ENCODE measurements at places on chromosomes 6 and 20.

- DNase-seq: no peak
Measured at GRCh38 chr6:169342710-169343109, 89.1 kb upstream of the THBS2 start.

GRCh38 chr6:6696867-6697531, 108.5 kb downstream of the LY86 start:
- peak; percentile 75 for DNase-seq

GRCh38 chr20:37244572-37244957, 17.0 kb downstream of the GHRH start:
- DNase-seq: no peak

DNA sequence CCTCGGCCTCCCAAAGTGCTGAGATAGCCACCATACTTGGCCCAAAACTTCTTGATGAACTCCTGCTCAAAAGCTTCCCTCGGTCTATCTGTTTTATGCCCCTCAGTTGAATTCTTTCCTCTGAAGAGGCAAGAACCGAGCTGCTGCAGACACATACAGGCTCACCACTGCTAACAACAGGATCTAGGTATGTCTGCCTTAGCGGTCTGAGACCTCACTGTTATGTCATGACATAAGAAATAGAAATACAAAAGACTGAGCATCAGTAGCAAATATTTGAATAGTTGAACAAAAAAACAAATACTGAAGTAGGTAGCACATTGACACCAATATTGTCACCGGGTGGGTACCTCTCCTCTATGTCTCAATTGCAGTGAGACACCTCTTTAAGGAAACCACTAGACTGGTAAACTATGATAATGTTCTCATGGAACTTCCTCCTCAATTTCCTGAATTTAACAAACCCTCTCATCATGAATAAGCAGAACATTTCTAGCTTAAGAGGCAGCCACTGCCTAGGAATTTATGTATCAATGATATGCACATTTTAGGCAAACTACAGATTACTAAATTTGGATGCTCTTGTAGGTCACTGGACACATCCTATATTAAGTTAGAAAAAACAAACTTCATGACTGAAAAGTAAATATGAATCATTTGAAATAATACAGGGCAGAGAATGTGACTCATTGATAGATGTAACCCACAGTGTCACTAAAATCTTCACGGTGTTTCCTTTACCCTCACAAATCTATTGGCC, 9.4 kb upstream of the STXBP5 start:
- DNase-seq: no peak

DNA sequence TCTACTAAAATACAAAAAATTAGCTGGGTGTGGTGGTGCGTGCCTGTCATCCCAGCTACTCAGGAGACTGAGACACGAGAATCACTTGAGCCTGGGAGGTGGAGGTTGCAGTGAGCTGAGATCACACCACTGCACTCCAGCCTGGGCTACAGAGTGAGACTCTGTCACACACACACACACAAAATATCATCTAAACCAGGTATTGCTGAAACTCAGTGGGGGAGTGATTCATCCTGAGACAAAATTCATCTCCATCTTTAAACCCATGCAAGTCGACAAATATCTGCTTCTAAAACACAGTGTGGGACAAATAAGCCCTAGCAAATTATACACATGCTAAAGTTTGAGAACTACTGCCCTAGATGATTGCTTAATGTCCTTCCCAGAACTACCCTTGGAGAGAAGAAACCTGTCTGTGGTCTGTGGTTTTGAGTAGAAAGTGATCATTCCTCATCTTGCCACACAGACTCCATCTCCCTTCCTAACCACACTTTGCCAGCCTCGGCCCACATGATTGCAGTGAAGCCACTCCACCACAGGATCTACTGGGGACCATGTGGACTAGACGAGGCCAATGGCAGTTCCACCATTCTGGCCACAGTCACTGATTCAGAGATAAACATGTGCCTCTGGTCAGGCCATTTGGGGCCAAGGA, 130.3 kb downstream of the OPRM1 start:
- no peak for DNase-seq

- DNase-seq: no peak
Measured at GRCh38 chr6:101150226-101150625, 243.3 kb upstream of the GRIK2 start.

GRCh38 chr20:12173347-12174012, 255.8 kb downstream of the BTBD3 start:
- no peak for DNase-seq

GRCh38 chr6:43394982-43395381, 25.5 kb upstream of the ZNF318 start:
- no peak for DNase-seq

DNA sequence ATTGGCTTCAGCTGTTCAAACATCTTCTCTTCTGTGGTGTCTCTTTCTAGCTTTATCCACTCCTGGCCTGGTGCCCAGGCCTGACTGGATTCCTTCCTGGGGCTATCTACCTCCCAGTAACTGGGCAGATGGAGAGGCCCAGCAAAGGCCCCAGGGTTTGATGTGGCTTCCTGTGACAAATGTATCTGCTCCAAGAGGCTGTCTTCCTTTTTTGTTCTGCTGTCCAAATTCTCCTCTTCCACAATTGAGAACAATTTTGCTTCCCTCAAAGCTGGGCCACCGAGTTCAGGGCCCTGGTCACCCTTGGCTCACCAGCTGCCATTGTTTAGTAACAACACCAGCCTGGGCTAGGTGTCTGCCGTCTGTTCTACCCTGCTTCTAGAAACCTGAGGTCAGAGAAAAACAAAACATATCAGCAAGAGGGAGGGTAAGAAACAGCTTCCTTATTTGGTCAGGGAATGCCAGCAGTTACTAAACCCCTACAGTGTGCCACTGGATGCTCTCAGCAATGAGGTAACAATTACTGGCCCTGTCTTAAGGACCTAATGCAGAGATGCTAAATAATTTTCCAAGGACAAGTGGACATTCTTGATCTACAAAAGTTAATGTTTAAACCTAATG, 3.9 kb downstream of the ZFP57 start:
- no peak for DNase-seq

- DNase-seq: no peak
Measured at GRCh38 chr6:72946774-72947173, 278.5 kb downstream of the KHDC1L start.

DNA sequence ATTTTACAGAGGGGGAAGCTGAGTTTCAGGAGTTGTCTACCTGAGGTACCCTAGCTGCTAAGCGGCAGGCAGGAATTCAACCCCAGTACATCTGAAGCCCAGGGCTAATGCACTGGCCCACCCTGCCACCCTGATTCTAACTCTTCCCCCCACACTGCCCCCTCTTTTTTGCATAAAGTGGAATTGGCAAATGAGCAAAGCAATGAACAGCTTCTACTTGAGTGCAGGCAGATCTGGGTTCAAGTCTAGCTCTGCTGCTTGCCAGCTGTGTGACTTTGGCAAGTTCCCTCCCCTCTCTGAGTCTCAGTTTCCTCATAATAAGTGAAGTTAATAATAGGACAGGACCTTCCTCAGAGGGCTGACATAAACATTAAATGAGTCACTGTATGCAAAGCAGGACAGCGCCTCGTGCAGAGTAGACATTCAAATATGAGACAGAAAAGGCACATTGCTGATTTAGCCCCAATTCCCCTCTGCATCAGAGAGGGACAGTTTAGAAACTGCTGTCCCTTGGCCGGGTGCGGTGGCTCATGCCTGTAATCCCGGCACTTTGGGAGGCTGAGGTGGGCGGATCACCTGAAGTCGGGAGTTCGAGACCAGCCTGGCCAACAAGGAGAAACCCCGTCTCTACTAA, 4.7 kb downstream of the ADA start:
- DNase-seq: no peak

DNA sequence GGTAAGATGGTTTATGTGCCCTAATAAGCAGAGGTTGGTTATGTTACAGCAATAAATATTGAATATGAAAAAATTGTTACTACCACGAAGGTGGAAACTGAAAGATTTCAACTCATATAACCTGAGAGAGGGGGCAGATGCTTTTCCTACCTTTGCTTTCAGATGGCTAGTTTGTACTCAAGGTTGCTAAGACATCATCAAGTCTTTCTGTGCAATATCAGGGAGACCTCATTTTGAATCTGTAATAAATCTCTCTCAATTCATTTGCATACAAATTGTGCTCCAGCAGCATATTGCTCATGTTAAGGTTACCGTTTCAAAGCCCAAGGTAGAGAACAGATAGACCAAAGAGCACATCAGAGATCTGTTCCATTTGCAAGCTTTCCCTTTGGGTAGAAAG, 220.4 kb downstream of the KHDC1L start:
- no peak for DNase-seq

- no peak for DNase-seq
Measured at GRCh38 chr6:160051390-160051789, 70.2 kb upstream of the SLC22A1 start.

GRCh38 chr20:11124849-11125505, 451.2 kb upstream of the JAG1 start:
- no peak for DNase-seq

GRCh38 chr6:12865117-12865516, 148.6 kb downstream of the PHACTR1 start:
- DNase-seq: no peak

DNA sequence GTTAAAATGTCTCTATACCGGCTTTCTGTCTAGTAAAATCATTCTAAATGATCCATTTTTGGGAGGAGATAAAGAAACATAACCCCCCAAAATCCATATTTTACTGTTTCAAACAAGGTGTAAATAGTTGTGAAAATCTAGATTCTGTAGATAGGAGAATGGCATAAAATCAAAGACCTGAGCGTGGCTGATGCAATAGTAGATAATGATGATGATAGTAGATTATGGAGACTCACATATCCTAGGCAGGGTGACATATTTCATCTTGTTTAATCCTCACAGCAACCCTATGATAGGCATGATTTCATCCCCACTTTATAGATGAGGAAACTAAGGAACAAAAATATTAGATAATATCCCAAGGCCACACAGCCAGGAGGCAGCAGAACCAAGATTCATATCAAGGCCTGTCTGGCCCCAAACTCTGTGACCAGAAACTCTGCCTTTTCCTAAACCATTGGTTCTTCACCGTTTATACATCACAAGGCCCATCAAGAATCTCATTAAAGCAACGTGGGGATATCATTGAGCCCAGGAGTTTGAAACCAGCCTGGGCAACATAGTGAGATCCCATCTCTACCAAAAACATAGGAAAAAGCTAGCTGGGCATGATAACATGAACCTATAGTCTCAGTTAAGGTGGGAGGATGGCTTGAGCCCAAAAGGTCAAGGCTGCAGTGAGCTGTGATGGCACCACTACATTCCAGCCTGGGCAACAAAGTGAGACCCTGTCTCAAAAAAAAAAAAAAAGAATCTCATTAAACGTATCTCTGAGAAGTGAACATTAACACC, 55.6 kb downstream of the BPIFB1 start:
- no peak for DNase-seq

DNA sequence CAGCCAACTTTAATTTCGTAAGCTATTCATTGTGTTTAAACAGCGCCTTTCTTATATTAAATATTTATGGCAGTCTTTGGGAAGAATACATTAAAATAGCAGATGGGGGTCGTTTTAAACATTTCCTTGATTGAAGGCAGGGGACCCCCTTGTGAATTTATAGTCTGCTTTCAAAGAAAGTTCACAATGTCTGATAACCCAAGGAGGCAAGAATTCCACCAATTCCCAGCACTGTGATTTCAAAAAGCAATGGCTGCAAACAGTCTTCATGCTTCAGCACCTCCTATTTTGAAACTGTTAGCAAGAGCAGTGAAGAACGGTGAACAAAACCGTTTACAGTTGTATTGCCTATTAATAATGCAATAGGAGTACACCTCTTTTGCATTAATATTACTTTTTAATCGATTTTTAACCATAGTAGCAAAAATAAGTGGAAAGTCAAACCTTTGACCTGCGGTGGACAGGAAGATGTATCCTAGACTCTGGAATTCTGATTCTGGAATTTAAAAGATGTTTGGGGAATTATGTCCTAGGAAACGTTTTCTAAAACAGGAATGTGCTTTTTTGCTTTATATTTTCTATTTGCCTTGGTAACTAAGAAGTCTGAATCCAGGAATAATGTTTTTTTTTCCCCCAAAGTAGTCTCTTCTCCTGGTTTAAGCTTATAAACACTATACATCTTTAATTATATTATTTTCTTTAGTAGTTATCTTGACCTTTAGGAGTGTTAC, 393.0 kb downstream of the CDKAL1 start:
- DNase-seq: no peak

- DNase-seq: no peak
Measured at GRCh38 chr20:33443006-33443511, 504 bp downstream of the SNTA1 start.

DNA sequence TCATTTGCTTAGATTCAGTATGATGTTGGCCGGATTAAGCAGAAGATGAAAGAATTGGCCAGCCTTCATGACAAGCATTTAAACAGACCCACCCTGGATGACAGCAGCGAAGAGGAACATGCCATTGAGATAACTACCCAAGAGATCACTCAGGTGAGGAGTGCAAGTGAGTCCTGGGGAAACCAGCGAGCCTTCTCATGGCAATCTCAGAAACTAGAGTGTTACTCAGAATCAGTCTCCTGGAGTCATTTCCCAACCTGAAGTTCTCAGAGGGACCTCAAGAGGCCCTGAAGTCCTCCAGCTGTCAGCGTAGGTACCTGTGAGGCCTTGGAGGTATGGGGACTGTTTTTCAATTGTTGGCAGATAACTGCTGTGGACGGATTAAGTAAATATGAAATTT, 16.9 kb downstream of the STX16 start:
- no peak for DNase-seq
